Amniotic stem cell (primary cell): ENCODE measurements at places on chromosomes 1 and 21.
A peak's percentile ranks its signal among the peaks of the same experiment; 100 is the strongest.

DNA sequence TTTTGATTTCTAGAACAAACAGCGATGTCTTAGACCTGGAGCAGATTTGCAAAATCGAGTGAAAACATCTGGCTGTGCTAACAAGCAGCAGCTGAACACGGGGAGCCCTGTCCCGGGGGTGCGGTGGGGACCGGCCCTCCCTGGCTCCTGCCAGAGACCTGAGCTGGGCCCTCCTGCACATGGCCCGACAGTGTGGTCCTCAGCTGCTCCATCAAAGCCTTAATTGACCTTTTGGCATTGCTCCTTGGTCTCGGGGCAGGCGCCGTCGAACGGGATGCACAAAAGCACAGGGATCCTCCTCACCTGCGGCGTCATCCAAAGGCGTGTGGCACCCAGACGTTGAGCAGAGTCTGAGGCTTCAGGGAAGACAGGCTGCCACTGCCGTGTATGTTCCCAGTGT, 73.2 kb downstream of the PRDM16 start:
- DNase-seq = no peak

GRCh38 chr21:33078907-33079582, 9.1 kb downstream of the OLIG1 start:
- no peak for DNase-seq

DNA sequence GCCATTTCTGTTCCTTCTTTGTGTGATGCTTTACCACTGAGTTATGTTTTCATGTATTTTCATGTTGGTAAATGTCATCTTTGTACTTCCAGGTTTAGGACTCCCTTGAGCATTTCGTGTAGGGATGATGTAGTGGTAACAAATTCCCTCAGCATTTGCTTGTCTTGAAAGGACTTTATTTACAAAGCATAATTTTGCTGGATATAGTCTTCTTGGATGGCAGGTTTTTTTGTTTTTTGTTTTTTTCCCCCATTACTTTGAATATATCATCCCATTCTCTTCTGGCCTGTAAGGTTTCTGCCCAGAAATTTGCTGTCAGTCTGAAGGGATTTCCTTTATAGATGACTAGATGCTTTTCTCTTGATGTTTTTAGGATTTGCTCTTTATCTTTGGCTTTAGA, 133.4 kb downstream of the PCBP3 start:
- DNase-seq = no peak

- no peak for DNase-seq
These were observed 25.6 kb upstream of the IER5 start for GRCh38 chr1:181062836-181063428.

DNA sequence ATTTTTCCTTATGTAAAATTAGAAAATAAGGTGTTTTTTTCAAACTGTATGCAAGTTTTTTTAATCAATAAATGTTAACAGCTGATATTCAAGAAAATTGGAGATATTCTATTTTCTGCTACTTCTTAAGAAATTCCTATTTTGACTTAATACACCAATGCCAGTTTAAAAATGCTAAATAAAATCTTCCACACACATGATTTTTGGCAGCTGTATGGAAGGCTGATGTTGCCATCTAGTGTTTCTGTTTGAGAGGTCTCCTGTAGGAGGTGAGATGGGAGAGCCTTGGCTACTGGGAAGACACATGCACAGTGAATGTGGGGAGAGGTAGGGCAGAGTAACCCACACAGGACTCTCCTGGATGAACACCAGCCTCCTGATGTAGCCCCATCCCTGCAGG, 29.2 kb upstream of the OR2B11 start:
- DNase-seq = no peak

DNA sequence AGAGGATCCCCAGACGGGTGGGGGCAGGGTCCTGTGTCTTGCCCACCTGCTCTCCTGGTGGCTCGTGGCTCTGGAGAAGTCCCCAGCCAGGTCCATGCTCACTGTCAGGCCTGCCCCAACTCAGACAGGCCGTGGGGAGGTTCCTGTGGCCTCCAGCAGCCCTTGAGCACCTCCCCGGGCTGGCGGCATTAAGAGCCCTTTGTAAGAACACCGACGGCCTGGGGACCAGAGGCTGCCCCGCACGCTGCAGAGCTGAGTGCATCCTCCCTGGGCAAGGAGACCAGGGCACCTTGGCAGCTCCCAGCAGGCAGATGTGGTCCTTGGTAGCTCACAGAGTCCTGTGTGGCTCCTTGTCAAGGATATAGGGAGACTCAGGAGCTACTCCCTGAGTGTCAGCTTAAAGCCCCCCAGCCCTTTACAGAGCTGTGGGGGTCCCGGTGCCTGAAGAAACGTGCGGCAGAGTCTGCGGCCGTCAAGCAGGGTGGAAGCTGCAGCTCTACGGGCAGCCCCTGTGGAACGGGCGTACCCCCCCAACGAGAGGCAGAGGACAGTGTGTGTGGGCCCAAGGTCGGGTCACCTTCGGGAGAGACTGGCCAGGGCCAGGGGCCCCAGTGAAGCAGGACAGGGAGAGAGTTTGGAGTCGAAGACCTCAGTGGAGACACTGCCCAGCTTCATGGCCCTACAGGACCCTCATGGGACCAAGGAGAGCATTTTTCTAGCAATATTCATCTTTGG, 118.6 kb downstream of the PRDM16 start:
- DNase-seq = no peak

DNA sequence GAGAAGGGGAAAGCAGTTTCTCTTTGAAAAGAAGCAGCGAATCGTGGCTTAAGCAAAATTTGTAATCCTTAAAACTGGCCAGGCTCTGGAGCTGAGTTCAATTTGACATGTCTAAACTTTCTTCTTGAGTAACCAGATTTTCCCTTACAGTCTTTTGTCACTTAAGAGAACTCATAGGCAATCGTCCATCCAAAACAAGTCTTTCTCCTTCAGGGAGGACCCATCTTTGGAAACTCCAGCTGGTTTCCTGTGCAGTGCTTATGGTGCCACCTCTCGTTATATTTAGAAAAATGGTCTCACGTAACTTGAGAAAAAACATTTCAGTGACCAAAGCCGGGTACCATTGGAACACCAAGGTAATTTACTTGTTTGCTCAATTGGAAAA, 1.8 kb upstream of the PTTG1IP start:
- no peak for DNase-seq

DNA sequence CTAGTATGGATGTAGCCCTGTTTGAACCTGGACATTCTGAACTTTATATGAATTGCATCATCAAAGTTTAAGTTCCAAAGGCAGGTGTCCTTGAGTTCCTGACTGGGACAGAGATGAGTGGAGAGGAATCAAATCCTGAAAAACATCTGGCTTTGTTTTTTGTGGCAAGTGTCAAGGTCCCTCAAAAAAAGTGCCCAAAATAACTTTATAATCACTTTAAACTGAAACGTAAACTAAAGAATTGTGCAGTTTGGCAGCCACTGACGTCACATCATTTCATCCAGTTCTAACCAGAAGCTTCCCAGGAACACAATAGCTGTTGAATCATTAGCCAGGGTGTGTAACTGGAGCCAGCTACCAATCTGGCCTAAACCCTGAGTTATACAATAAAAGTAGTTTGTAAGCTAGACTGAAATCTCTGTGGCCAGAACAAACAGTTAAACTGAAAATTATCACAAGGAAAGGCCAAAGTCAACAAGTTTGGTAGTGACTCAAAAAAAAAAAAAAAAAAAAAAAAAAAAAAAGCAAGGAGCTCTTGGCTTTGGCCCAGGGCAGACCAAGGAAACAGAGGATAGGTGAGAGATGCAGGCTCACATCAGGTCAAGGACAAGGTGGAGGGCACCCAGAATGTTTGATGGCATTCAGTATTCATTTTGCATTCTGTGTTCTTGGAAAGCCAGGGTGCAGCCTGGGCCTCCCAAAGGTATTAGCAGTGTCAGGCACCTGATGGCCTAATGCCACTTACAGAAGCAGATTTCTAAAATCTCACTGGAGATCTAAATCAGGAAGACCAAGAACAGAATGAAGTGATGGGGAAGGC, 74.3 kb downstream of the TNFSF18 start:
- DNase-seq = no peak

- peak; percentile 68 for DNase-seq
These were observed 15.0 kb upstream of the PTPN14 start for GRCh38 chr1:214566158-214567104.
